ENCODE measurements at places on chromosomes 7 and 10.

GRCh38 chr7:95766657-95767056 lies 5.7 kb upstream of the DYNC1I1 start:
- DNase-seq, result no peak

DNA sequence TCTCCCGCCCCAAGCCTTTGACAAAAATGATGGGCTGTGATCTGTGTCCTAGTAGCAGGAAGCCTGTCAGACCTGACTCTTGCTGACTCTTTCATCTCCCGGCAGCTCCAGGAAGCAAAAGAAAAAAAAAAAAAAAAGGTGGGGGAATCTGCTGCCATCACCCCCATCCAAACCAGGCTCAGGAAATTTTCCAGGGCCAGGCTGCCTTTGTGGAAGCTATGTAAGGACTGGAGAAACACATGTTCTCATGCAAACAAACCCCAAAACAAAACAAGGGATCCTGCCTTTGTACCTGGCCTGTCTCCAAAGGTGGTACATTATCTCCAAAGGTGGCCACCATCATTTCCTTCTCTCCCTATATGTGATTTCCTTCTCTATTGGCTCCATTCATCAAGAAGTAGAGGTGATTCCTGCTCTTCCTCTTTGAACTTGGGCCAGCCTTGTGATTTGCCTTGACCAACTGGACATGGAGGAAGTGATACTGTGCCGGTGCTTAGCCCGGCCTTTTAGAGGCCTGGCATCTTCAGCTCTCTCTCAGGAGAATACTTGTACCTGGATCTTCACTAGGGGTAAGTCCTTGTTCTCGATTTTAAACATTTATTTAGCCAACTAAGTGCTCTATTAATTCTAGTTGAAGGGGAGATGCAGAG lies 192.2 kb upstream of the SVIL start:
- no peak for DNase-seq

- DNase-seq, result no peak
Measured at GRCh38 chr10:49441488-49442476, 45.9 kb upstream of the DRGX start.

GRCh38 chr10:109838592-109839244 lies 84.6 kb downstream of the XPNPEP1 start:
- no peak for DNase-seq

DNA sequence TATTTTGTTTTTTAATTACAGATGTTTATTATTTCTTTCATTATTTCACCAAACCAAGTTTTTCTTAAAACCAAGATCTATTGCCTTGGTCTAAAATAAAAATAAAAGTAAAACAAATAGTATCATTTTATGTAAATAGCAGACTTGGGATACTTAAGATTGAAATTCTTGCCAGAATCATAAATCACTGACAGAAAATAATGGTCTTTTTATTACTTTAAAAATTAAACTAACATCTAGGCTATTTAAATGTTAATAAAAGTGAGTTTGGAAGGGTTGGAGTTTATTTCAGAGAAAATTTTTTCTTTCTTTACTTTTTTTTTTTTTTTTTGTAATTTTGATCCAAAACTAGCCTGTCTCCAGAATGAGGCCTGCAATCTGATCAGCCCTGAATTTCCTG lies 568.0 kb upstream of the IGFBP3 start:
- DNase-seq, result no peak

Measured in stimulated activated CD4-positive, alpha-beta T cell treated with anti-CD3 and anti-CD28 coated beads, Interleukin-1b, Interleukin-23, amount 100 ng/mL, for 4 hours (primary cell).